Panc1 (cell line): ENCODE measurements at places on chromosomes 2 and 18. TPM values are rescaled to one million over a fixed set of nuclear protein-coding genes. Genes with fewer than 3 reads are reported as not detected.

CFC1 gene
- not detected for total RNA-seq

HOXD4 gene
- total RNA-seq, result 1.4 TPM

GALNT3 gene
- total RNA-seq, result 0.10 TPM

TGFA gene
- total RNA-seq, result 1.7 TPM

POMC gene
- not detected for total RNA-seq

CRYGC gene
- not detected for total RNA-seq

SLC9A4 gene
- total RNA-seq, result not detected

RUFY4 gene
- not detected for total RNA-seq

FAHD2A gene
- 17.2 TPM for total RNA-seq

ASXL3 gene
- 0.74 TPM for total RNA-seq

DNA sequence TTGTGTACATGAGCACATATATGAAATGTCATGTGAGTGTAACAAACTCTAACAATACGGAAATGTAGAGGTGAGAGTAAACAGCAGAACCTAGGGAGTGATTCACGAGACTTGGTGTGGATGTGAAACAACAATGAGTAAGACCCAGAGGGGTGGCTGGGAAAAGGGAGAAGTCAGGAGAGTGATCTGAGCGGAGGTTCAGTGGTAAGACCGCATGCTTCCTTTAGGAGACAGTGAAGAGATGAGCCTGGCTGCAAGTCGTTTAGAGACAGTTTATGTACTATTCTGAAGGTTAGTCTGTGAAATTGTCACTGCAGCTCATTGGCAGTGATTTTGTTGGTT lies 150.6 kb downstream of the PRPF40A start:
- H3K27me3 ChIP-seq, result no peaks in the 10 kb centered on the region
- no peak overlapping the region for H3K4me3 ChIP-seq
- no peak overlapping the region for H3K27ac ChIP-seq
- DNase-seq, result no peak
- H3K36me3 ChIP-seq, result no peaks in the 10 kb centered on the region; the same call in 1 of the 2 replicates
- no peaks in the 10 kb centered on the region for H3K4me1 ChIP-seq

- no peaks in the 10 kb centered on the region for H3K4me1 ChIP-seq
- no peak overlapping the region for H3K4me3 ChIP-seq
- no peak for DNase-seq
- H3K27ac ChIP-seq, result no peak overlapping the region
- no peaks in the 10 kb centered on the region for H3K36me3 ChIP-seq
- H3K27me3 ChIP-seq, result no peaks in the 10 kb centered on the region
Observed at GRCh38 chr2:23508066-23508390, 123.0 kb downstream of the KLHL29 start.

GRCh38 chr2:172107690-172108586 lies 5.2 kb upstream of the DLX2 start:
- H3K4me3 ChIP-seq, result no peak overlapping the region
- no peaks in the 10 kb centered on the region for H3K27me3 ChIP-seq
- DNase-seq, result no peak

DNA sequence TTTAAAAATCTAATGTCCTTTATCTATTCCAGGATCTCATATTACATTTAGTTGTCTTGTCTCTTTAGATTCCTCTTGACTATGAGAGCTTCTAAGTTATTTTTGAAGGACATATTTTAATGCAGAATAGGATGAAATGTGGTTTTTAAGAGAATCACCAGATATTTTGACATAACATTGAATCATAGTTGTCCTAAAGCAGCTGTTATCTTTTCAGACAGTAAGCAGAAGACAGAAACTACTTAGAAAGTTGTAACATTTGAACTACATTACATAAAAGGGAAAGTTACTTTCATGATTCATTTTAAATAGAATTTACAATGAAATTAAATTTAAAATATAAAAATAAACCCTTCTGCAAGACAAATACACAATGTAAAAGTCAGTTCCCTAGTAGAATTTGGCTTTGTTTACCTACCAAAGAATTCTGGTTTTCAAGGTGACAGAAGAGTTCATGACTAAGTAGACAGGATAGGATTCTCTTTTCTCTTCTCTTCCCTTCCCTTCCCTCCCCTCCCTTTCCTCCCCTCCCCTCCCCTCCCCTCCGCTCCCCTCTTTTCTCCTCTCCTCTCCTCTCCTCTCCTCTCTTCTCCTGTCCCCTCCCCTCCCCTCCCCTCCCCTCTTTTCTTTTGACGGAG lies 186.0 kb downstream of the DIS3L2 start:
- H3K27ac ChIP-seq, result no peak overlapping the region
- no peaks in the 10 kb centered on the region; the same call in 1 of the 2 replicates for H3K36me3 ChIP-seq
- no peaks in the 10 kb centered on the region for H3K27me3 ChIP-seq
- H3K4me3 ChIP-seq, result no peak overlapping the region
- H3K4me1 ChIP-seq, result no peaks in the 10 kb centered on the region

DNA sequence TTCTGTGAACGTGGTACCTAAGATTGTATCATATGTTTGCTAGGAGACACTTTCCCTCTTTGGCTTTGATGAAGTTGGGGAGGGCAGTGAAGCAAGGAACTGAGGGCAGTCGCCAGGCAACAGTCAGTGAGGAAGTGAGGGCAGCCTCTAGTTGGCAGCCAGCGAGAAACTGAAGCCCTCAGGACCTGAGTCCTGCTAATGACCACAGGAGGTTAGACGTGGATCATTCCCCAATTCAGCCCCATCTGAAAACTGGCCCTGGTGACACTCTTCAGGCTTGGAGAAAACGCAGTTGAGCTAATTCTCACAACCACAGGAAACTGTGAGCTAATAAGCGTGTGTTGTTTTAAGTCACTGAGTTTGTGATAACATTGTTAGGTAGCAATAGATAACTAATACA lies 84.5 kb upstream of the REG3G start:
- no peak overlapping the region for H3K27ac ChIP-seq
- H3K27me3 ChIP-seq, result no peaks in the 10 kb centered on the region
- no peak overlapping the region for H3K4me3 ChIP-seq

DNA sequence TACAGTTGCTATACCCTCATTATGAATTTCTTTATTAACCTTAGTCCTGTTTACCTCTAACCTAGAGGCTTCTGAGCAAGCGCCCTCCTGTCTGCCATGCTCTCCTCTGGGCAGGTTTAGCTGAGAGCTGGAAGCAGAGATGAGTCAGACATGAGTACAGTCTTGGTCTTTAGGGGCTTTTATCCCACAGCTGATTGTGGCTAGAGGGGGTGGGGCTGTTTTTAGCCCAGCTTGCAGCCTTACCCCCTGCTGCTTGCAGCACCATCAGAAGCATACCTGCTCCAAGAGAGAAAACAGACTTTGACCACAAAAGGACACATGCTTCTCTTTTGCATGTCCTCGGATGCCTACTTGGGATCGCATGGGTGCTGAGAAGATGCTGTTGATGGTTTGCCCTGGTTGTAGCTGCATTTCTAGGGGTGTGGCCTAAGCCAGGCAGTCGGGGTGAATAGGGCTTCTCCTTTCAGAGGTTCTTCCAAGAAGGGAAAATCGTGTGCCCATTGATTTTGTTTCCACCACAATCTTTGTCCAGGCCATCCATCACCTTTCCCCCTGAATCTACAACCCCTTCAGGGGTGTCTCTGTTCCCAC lies 115.0 kb upstream of the LGALSL start:
- no peaks in the 10 kb centered on the region for H3K36me3 ChIP-seq
- no peak overlapping the region for H3K4me3 ChIP-seq
- H3K4me1 ChIP-seq, result no peaks in the 10 kb centered on the region
- H3K27ac ChIP-seq, result no peak overlapping the region
- no peak for DNase-seq
- peaks cover 8% of the 10 kb centered on the region; the same call in 1 of the 2 replicates for H3K27me3 ChIP-seq

- no peaks in the 10 kb centered on the region for H3K36me3 ChIP-seq
- DNase-seq, result no peak
- H3K4me1 ChIP-seq, result no peaks in the 10 kb centered on the region
- H3K27ac ChIP-seq, result no peak overlapping the region
- no peaks in the 10 kb centered on the region for H3K27me3 ChIP-seq
- no peak overlapping the region for H3K4me3 ChIP-seq
Observed at GRCh38 chr2:82257796-82258555, 1953.4 kb upstream of the LRRTM1 start.

- H3K4me3 ChIP-seq, result no peak overlapping the region
- no peak overlapping the region for H3K27ac ChIP-seq
- H3K36me3 ChIP-seq, result no peaks in the 10 kb centered on the region
Observed at GRCh38 chr18:67651438-67651837, 134.9 kb upstream of the DSEL start.

DNA sequence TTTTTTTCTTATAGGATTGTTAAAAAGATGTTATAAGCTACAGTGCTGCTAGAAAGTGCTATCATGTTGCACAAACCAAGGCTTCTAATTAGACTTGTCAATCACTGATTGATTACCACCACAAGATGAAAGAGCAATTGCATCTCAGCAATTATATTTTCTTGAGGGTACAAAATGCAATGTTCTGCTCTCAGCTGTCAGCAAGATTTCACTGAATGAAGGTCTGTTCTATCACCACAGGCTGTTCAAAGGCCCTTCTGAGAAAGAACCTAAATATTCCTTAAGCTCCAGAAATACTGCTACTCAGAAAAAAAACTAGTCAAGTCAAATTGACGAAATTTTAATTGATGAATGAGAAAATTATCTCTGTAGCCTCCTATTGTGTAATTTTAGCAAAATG lies 301.9 kb upstream of the KYNU start:
- no peaks in the 10 kb centered on the region for H3K4me1 ChIP-seq
- H3K27ac ChIP-seq, result no peak overlapping the region
- H3K27me3 ChIP-seq, result no peaks in the 10 kb centered on the region
- DNase-seq, result no peak
- no peaks in the 10 kb centered on the region for H3K36me3 ChIP-seq

DNA sequence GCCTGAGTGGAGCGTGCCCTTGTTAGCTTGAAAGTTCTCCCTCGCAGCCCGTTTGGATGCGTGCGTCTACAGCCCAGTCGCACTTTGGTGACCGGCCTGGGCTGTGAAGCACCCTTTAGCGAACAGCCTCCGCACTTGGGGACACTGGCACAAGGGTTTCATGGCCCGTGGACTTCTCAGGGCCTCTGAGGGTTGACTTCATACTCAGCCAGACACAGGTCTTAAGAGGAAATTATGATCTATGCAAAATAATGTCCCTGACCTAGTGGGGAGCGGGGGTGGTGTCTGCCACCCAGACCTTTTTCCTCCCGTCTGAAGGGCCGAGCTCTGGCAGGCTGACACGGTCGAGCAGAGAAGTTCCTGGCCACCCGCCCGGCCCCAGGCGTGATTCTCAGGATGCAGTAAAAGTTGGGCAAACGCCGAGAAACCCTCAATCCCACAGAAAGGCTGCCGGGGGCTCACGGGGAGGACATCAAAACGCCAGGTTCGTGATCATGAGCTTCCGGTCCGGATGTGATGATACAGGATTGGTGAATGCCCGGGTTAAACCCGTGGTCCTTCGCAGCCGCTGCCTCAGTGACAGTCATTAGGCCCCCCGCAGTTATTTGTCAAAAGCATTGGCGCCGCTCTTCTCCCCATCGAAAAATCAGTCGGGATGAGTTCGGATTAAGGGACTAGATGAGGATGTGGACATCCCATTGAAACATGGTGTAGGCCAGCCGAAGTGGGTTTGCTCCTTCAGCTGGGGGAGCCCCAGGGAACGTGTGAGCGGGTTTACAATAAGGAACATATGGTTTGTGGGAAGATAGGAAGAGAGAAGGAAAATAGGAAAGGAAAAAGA lies 3.6 kb upstream of the PAX3 start:
- H3K4me3 ChIP-seq, result no peak overlapping the region
- no peak overlapping the region for H3K27ac ChIP-seq
- H3K4me1 ChIP-seq, result peaks cover 11% of the 10 kb centered on the region

GRCh38 chr2:198468136-198468535 lies 663.7 kb downstream of the PLCL1 start:
- no peak for DNase-seq
- no peaks in the 10 kb centered on the region for H3K36me3 ChIP-seq
- H3K4me3 ChIP-seq, result no peak overlapping the region
- H3K4me1 ChIP-seq, result no peaks in the 10 kb centered on the region
- H3K27ac ChIP-seq, result no peak overlapping the region

- no peaks in the 10 kb centered on the region for H3K4me1 ChIP-seq
- no peak for DNase-seq
- H3K4me3 ChIP-seq, result no peak overlapping the region
- H3K27me3 ChIP-seq, result no peaks in the 10 kb centered on the region
Observed at GRCh38 chr2:224734949-224735348, 18.8 kb upstream of the CCDC195 start.

GRCh38 chr18:22846088-22846683 lies 86.9 kb upstream of the RBBP8 start:
- no peaks in the 10 kb centered on the region for H3K27me3 ChIP-seq
- H3K36me3 ChIP-seq, result no peaks in the 10 kb centered on the region
- H3K4me1 ChIP-seq, result no peaks in the 10 kb centered on the region

GRCh38 chr2:85537600-85538506 lies 1.1 kb upstream of the MAT2A start:
- no peak for DNase-seq
- H3K4me1 ChIP-seq, result peaks cover 47% of the 10 kb centered on the region
- peak overlapping the region; percentile 100 for H3K4me3 ChIP-seq
- H3K27me3 ChIP-seq, result no peaks in the 10 kb centered on the region
- H3K27ac ChIP-seq, result peak overlapping the region; percentile 100
- peaks cover 32% of the 10 kb centered on the region for H3K36me3 ChIP-seq

DNA sequence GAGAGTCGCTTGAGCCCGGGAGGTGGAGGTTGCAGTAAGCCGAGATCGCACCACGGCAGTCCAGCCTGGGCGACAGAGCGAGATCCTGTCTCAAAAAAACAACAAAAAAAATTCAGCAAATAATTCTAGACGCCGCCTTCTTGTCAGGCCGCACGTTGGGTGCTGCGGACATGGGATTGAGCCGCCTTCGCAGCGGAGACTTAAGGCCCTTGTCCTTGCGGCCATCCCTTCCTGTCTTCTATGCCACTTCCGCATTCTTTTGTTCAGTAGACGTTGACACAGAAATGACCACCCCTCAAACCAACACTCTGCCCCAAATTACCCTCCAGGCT lies 15.8 kb downstream of the PTPN18 start:
- no peak for DNase-seq
- H3K4me3 ChIP-seq, result peak overlapping the region; percentile 97
- H3K27ac ChIP-seq, result peak overlapping the region; percentile 91
- peaks cover 11% of the 10 kb centered on the region for H3K4me1 ChIP-seq

DNA sequence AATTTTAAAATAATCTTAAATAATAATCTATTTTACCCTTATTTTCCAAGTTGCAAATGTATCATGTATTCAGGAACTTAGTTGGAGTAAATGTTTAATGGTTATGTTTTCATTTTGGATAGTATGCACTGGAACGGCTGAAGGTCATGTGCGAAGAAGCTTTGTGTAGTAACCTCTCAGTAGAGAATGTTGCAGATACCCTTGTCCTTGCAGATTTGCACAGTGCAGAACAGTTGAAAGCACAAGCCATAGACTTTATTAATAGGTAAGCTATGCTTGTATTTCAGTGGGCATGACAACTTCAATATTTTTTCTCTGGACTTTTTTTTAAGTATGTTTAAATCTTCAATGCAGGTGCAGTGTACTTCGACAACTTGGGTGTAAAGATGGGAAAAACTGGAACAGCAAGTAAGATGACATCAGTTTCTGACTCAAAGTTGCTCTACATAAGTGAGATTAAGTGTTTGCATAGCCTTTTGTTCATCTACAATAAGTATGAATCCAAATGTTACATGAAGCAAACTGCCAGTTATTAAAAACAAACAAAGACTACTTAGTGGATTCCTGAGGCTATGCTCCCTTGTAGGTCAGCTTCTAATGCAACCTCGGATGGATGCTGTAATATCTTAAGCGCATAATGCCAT lies 63.1 kb downstream of the SPOPL start:
- H3K36me3 ChIP-seq, result peaks cover 2% of the 10 kb centered on the region; the same call in 1 of the 2 replicates
- H3K27me3 ChIP-seq, result no peaks in the 10 kb centered on the region
- no peak overlapping the region for H3K27ac ChIP-seq
- no peaks in the 10 kb centered on the region for H3K4me1 ChIP-seq
